ENCODE measurements at places on chromosomes 7 and 10. TPM values are rescaled to one million over a fixed set of nuclear protein-coding genes. Genes with fewer than 3 reads are reported as not detected.

The TDRD1 gene
- not detected for total RNA-seq

The KCNH2 gene
- 0.66 TPM for total RNA-seq

GRCh38 chr10:89478085-89478738, 57.2 kb downstream of the SLC16A12 start:
- H3K36me3 ChIP-seq: no peaks in the 10 kb centered on the region
- DNase-seq: peak; percentile 40
- H3K4me3 ChIP-seq: no peak overlapping the region
- H3K27ac ChIP-seq: peak overlapping the region; percentile 41
- peaks cover 54% of the 10 kb centered on the region for H3K4me1 ChIP-seq
- no peaks in the 10 kb centered on the region for H3K27me3 ChIP-seq

- peaks cover 38% of the 10 kb centered on the region for H3K27me3 ChIP-seq
- H3K36me3 ChIP-seq: no peaks in the 10 kb centered on the region
- H3K27ac ChIP-seq: no peak overlapping the region
- H3K4me1 ChIP-seq: peaks cover 30% of the 10 kb centered on the region
- H3K4me3 ChIP-seq: no peak overlapping the region
These were observed 44.1 kb upstream of the CNPY1 start for GRCh38 chr7:155590215-155591018.

The MYH16 gene
- total RNA-seq: 0.97 TPM

The TFR2 gene
- 1.5 TPM for total RNA-seq

DNA sequence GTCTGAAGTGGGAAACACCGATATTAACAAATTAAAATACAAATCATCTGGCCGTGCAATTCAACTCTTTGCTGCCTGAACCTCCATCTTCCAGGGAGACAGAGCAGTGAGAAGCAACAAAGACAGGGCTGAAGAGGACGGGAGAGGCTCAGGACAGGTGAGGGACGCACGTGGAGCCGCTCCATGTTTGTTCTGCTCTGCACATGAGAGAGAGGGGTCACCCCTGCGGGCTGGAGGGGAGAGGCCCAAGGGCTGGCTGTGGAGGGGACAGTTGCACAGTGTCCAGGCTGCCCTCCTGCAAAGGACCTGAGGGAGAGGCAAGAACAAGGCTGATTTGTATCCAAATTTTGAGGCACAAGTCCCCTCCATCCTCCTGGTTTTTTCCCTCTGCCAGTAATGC, 41.7 kb downstream of the COBL start:
- H3K36me3 ChIP-seq: no peaks in the 10 kb centered on the region
- DNase-seq: no peak
- H3K4me3 ChIP-seq: no peak overlapping the region
- H3K27me3 ChIP-seq: no peaks in the 10 kb centered on the region
- H3K27ac ChIP-seq: no peak overlapping the region

DNA sequence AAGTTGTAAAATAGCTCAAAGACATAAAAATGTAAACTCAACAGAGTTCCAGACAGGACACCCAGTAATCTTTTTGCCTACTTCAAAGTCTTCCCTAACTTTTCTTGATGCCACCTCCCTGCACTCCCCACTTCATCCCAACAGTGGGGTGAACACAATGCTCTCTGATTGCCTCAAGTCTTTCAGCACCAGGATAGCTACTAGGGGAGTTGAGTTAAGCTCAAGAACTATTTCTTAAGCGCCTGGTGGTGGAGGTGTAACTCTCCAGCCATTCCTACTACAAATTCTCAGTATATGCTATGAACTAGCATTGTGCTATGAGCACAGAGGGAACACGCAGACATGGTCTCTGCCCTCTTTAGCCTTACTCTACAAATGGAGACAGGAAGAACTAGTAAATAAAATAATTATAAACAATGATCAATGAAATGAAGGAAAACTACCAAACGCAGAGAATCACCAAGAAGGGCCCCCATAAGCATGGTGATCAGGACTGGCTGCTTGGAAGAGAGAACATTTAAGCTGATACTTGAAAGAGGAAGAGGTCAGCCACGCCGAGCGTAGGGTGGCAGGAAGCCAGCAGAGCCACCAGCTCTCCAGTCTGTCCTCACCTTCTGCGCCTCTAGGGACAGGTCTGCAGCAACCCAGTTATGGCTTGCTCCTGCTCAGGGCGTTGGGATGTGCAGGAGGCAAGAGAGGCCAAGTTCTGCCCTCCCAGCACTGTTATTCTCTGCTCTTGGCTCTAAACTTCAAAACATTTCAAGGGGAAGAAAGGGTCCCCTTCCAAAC, 16.7 kb upstream of the FRA10AC1 start:
- H3K4me3 ChIP-seq: no peak overlapping the region
- no peaks in the 10 kb centered on the region for H3K4me1 ChIP-seq
- H3K27me3 ChIP-seq: peaks cover 43% of the 10 kb centered on the region
- H3K27ac ChIP-seq: no peak overlapping the region
- H3K36me3 ChIP-seq: no peaks in the 10 kb centered on the region

- no peaks in the 10 kb centered on the region for H3K4me1 ChIP-seq
- H3K27ac ChIP-seq: no peak overlapping the region
These were observed 21.1 kb downstream of the NCAPG2 start for GRCh38 chr7:158683541-158683940.

- no peak for DNase-seq
- H3K27ac ChIP-seq: no peak overlapping the region
- H3K4me1 ChIP-seq: no peaks in the 10 kb centered on the region
- peaks cover 98% of the 10 kb centered on the region for H3K27me3 ChIP-seq
These were observed 132.0 kb downstream of the RPS24 start for GRCh38 chr10:78165617-78166016.

DNA sequence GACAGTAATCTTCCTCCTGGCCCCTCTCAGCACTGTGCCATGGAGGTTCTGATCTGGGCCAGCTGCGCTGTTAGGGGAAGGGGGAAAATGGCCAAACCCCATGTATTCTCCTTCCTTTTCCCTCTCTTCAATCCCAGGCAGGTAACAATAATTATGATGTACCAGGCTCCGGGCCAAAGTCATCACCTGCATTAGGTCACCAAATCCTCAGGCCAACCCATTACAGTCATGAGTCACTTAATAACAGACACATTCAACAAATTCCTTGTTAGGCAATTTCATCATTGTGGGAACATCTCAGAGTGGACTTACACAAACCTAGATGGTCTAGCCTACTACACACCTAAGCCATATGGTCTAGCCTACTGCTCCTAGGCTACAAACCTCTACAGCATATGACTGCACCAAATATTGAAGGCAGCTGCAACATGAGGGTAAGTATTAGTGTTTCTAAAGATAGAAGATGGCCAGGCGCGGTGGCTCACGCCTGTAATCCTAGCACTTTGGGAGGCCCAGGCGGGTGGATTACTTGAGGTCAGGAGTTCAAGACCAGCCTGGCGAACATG, 2.2 kb upstream of the HSPB1 start:
- peak; percentile 61 for DNase-seq
- peaks cover 30% of the 10 kb centered on the region for H3K36me3 ChIP-seq
- H3K4me3 ChIP-seq: no peak overlapping the region
- H3K27ac ChIP-seq: no peak overlapping the region
- peaks cover 22% of the 10 kb centered on the region for H3K4me1 ChIP-seq

DNA sequence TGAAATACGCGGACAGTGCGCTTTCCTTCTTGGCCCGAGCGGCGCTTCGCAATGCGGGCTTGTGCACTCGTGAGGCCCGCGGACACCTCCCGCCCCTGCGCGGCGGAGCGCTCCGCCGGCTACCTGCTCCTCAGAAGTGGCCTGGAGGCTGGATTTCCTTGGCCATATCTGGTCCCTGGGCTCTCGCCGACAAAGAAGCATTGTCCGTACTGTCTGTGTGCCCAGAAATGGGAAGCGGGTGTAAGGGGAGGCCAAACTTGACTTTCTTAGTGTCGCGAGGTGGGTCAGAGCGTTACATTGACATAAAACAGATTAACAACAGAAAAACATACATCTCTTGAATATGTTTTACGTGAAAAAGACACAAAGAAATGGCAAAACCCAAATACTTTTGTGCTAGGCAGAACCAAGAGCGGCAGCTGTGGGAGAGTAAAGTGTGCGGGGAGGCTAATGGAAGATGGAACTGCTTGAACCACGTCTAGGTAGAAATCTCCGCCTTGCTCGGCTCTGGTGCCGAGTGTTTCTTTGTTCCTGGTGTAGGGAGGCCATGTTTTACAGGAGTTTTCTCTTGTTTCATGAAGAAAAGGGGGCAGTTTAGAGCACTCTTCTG, 1.4 kb downstream of the LANCL2 start:
- peak; percentile 31 for DNase-seq
- peak overlapping the region; percentile 99 for H3K4me3 ChIP-seq
- no peaks in the 10 kb centered on the region for H3K27me3 ChIP-seq
- H3K4me1 ChIP-seq: peaks cover 11% of the 10 kb centered on the region
- peak overlapping the region; percentile 100 for H3K27ac ChIP-seq

The FOXP2 gene
- 1.6 TPM for total RNA-seq

DNA sequence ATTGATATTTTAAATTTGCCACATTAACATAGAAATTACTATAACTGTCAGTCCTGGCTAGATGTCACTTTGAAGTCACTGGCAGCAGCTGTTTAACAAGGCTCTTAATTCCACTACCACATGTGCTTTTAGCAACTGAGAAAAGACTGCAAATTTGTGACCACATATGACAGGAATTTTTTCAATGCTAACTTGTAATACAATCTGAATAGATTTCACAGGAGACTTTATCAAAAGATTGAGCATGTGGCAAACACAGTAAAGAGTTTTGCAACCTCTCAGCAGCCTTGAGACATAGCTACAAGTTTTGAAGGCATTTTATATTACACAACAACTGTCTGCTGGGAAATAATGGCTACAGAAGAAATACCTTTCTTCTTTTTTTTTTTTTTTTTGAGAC, 73.0 kb downstream of the MICU1 start:
- H3K4me1 ChIP-seq: no peaks in the 10 kb centered on the region
- no peak overlapping the region for H3K4me3 ChIP-seq
- no peaks in the 10 kb centered on the region for H3K27me3 ChIP-seq
- H3K36me3 ChIP-seq: peaks cover 8% of the 10 kb centered on the region
- H3K27ac ChIP-seq: no peak overlapping the region

DNA sequence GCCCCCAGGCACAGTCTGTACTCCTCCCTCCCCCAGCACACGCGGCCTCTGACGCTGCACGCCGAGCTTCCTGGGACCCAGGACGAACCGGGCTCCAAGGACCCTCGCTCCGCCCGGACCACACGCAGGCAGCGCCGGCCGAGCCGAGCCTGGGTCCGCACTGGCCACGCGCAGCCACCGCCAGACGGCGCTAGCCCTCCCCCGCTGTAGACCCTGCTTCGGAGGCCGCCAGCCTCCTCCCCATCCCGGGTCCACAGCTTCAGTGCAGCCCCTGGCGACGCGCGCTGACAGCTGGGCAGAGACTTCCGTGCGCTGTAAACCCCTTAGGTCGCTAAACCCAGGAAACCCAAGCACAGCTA, 936 bp upstream of the TCERG1L start:
- H3K36me3 ChIP-seq: peaks cover 8% of the 10 kb centered on the region
- H3K4me1 ChIP-seq: no peaks in the 10 kb centered on the region

All from Calu3 (cell line).